ENCODE measurements at places on chromosomes 11 and 22. TPM values are rescaled to one million over a fixed set of nuclear protein-coding genes. Genes with fewer than 3 reads are reported as not detected.
A peak's percentile ranks its signal among the peaks of the same experiment; 100 is the strongest.

GRCh38 chr11:18332302-18332701 is 9.9 kb downstream of the GTF2H1 start:
- DNase-seq: no peak
- H3K27ac ChIP-seq: no peak overlapping the region
- H3K4me1 ChIP-seq: peaks cover 3% of the 10 kb centered on the region
- H3K27me3 ChIP-seq: no peaks in the 10 kb centered on the region
- H3K4me3 ChIP-seq: no peak overlapping the region

- peak; percentile 95 for DNase-seq
- H3K27me3 ChIP-seq: no peaks in the 10 kb centered on the region
- H3K4me3 ChIP-seq: no peak overlapping the region
- no peaks in the 10 kb centered on the region for H3K4me1 ChIP-seq
- H3K36me3 ChIP-seq: no peaks in the 10 kb centered on the region
- peak overlapping the region; percentile 28 for H3K27ac ChIP-seq
Observed at GRCh38 chr11:125070699-125071254, 7.7 kb downstream of the SLC37A2 start.

DNA sequence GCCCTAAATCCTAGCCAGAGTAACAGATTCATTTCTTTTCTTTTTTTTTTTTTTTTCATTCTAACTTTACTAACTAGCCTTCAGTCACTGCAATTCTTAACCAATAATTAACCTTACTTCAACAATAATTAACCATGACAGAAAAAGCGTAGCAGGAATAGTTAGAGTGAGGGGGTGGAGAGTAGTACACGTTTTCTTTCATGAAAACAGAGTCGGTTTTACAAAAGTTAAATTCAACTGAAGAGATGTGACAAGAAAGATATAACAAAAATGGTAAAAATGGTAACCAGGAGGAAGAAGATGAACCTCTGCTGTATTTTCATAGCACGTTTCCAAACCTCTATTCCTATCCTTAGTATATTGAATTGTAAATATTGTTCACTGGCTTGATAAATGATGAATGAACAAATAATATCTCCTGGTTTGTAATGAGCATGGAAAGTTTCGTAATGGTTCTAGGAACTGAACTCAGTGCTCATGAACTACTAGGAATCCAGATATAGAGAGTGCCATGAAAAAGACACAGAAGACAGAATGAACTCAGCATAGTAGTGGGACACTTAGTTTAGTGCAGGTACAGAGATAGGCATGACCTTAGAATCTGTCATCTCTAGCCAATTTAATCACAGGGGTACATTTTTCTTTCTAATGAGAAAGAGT is 116.5 kb upstream of the ANO5 start:
- no peak overlapping the region for H3K27ac ChIP-seq
- H3K4me1 ChIP-seq: no peaks in the 10 kb centered on the region
- no peaks in the 10 kb centered on the region for H3K36me3 ChIP-seq
- H3K4me3 ChIP-seq: no peak overlapping the region

GRCh38 chr11:46003572-46003971 is 81.1 kb downstream of the LARGE2 start:
- DNase-seq: no peak
- H3K27ac ChIP-seq: no peak overlapping the region
- H3K4me1 ChIP-seq: peaks cover 5% of the 10 kb centered on the region
- no peaks in the 10 kb centered on the region for H3K27me3 ChIP-seq
- H3K36me3 ChIP-seq: no peaks in the 10 kb centered on the region
- no peak overlapping the region for H3K4me3 ChIP-seq

The OR6T1 gene
- not detected for total RNA-seq
